ENCODE measurements at places on chromosomes 4 and X. TPM values are rescaled to one million over a fixed set of nuclear protein-coding genes. Genes with fewer than 3 reads are reported as not detected.

ART3 gene
- not detected for total RNA-seq

MAGEA2 gene
- total RNA-seq, result not detected

CDK16 gene
- total RNA-seq, result 120 TPM

FAM133A gene
- total RNA-seq, result not detected

RPS3A gene
- total RNA-seq, result 2,166 TPM

SLC4A4 gene
- total RNA-seq, result 1.5 TPM

DDX53 gene
- total RNA-seq, result not detected

NWD2 gene
- not detected for total RNA-seq

MMGT1 gene
- 17.3 TPM for total RNA-seq

LRCH2 gene
- 2.7 TPM for total RNA-seq

FAM184B gene
- total RNA-seq, result not detected

SSX4 gene
- not detected for total RNA-seq

FGFBP2 gene
- total RNA-seq, result not detected
